ENCODE measurements at places on chromosomes 6 and 20.

GRCh38 chr20:7589164-7589563 lies 351.1 kb downstream of the HAO1 start:
- DNase-seq = no peak

DNA sequence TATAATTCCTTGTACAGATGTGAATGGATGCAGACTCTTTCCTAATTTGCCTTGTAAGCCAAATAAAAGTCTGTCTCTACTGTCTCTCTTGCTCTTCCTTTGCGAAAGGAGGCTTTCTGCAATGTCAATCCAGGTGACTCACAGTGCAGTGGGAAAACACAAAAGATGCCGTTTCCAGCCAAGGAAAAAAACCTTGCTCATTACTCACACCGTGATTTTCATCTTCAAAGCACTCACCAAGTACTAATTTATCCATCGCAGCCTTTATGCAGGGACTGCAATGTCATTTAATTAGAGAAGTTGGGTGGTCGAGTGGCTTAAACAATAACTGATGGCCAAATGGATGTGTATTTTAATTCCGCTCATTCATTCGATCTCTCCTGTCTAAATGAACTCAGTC lies 23.8 kb downstream of the SAYSD1 start:
- no peak for DNase-seq

GRCh38 chr6:150328744-150329405 lies 39.9 kb upstream of the IYD start:
- DNase-seq = no peak

- no peak for DNase-seq
These were observed 4.1 kb downstream of the TCF21 start for GRCh38 chr6:133892813-133893691.

GRCh38 chr6:108914235-108915022 lies 66.2 kb downstream of the ARMC2 start:
- DNase-seq = no peak

GRCh38 chr6:28501259-28501658 lies 14.3 kb downstream of the GPX6 start:
- DNase-seq = no peak

DNA sequence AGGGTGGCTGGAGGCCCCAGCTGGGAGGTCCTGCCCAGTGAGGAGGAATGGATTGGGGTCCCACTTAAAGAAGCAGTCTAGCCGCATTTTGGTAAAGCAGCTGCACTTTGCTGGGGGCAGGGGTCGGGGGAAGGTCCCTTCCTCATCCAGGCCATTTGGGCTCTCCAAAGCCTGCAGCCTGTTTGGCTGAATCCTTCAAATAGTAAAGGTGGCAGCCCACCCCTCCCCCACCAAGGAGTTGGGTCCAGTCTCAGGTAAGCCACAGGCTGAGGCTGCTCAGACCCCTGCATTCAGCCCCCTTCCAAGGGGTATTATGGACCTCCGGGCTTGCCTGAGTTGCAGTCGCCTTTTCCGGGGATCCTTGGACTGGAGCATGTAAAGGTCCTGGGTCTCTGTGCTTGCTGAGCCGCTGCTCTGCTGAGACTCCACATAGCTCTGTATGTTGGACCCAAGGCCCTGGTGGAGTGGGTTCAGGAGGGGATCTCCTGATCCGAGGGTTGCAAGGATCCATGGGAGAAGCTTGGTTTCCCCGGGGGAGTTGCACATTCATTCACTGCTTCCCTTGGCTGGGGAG lies 417.4 kb downstream of the KHDRBS2 start:
- no peak for DNase-seq

GRCh38 chr6:33761922-33762629 lies 15.4 kb upstream of the IP6K3 start:
- no peak for DNase-seq

- no peak for DNase-seq
These were observed 185.4 kb downstream of the BCAS1 start for GRCh38 chr20:53884859-53885541.

- no peak for DNase-seq
These were observed 92.7 kb upstream of the CD93 start for GRCh38 chr20:23178806-23179205.

GRCh38 chr6:92879526-92879925 lies 539.8 kb downstream of the EPHA7 start:
- DNase-seq = no peak

DNA sequence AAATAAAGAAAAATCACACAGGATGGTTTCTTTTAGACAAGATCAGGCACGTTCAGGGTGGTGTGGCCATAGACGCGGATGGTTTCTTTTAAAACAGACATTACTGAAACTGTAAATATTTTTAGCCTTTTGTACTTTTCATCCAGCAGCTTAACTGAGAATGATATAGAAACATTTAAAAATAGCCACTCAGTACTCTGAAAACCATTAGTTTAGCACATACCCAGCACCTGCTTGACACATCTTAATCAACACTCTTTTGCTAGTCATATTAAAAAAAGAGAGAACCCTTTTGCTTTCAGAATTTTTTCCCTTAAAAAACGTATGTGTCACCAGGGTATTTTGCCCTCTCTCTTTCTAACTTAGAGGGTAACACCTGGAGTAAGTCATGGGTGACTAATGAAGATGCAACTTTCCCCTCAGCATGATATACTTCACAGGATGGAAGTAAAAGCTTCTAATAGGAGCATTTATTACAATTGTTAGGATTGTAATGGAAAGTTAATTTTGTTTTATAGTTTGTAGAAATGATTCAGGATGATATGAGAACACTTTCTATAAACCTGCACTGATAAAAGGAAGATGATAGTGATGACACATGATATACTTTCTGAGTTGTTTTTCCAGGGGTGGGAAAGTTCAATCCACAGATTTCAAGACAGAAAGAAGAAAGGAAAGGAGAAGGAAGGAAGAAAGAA lies 45.2 kb downstream of the BACH2 start:
- no peak for DNase-seq

- no peak for DNase-seq
These were observed 191.6 kb upstream of the SNX9 start for GRCh38 chr6:157631412-157631811.

DNA sequence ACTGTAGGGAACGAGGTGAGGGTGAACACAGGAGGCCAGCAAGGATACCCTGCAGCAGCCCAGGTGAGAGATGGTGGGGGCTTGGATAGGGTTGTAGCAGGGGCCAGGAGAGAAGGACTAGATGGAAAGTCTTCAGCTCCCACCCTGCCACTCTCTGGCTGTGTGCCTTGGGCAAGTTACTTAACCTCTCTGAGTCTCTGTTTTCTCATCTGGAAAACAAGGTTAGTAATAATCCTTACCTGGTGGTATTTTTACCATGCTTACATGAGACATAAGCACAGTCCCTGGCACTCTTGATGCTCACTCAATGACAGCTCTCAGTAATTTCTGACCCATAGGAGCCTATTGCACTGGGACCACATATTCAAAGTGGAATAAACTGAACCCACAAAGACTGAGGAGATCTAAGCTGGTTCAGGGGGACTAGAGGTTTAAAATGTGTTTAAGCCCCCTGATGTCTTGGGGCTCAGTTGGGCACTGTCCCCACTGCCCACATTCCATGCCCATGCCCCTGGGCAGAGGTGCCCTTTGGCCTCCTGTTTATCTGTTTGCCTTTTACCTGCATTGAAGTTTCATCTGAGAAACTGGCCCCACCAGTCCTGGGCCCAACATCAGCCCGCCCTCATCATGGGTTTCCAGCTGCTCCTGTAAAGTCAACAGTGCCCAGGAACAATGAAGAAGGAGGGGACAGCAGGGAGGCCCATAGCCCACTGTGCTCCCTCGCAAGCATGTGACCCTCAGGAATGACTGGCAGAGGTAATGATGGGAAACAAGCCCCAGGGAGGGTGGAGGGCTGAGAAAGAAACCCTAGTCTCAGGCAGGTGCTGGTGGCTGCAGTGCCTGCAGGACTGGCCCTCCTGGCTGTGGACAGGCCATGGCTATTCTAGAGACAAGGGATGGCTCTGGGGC lies 104.0 kb downstream of the VEGFA start:
- no peak for DNase-seq

DNA sequence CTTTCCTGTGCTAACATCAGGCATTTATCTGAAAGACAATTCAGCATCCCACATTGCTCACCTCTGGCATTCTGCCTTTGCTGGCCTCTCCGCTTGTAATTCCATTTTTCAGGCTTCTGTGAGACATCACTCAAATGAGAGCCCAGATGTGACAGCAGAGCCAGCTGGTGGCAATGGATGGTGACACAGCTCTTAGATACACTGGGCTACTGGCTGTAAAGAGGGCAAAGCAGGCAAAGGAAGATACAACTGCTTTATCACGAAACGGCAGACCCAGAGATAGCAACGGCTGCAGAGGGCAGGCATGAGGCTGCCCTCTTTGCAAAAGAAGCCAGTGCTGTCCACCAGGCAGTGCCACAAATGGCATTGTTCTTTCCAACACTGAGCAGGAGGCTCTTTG lies 329.8 kb downstream of the KIF16B start:
- no peak for DNase-seq

DNA sequence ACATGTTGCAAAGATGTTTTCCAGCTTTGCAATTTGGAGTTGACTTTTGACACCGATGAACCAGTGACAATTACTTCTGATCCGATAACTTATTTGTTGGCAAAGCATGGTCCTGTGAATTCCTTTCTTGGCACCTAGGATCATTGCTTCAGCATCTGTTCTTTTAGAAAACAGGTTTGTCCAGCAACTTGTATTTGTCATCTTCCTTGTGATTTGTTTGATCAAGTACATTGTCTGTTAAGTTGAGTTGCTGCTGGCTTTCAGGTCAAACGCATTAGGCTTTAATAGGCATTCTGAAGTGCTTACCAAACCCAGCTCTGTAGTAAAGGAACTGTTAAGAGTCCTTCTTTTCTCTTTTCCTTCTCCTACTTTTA lies 192.4 kb upstream of the ZNF217 start:
- DNase-seq = no peak

GRCh38 chr6:158758941-158759479 lies 60.2 kb downstream of the EZR start:
- DNase-seq = no peak

GRCh38 chr20:49394264-49394663 lies 88.2 kb downstream of the KCNB1 start:
- DNase-seq = no peak

- no peak for DNase-seq
These were observed 93.8 kb downstream of the SASH1 start for GRCh38 chr6:148436466-148436865.

DNA sequence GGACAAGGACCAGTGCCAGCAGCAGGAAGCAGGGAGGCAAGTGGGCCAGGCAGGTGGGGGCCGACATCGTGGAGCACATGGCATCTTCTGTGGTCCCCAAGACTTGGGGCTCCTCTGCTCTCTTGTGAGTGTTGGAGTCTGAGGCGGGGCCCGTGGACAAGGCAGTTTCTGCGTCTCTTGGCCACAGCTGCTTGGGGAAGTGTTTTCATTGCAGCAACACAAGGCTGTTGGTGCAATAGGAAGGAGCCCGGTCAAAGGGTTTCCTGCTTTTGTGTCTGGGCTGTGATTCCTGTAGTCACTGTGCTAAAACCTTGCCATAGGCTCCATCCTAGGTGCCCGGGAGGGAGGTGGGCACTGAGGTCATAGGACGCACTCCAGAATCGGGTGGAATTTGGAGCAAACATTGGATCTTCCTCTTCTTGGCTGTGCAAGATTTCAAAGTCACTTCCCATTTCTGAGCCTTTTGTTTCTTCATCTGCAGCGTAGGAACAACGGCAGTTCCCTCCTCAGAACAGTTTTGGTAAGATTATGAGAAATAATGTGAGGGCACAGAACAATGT lies at the start of gene SIRPB2:
Gene SIRPB2 (minus strand): TSS at position 140 of the 560 bp plus-strand sequence. CDS start 61 bp downstream, at position 79.
- DNase-seq = no peak

DNA sequence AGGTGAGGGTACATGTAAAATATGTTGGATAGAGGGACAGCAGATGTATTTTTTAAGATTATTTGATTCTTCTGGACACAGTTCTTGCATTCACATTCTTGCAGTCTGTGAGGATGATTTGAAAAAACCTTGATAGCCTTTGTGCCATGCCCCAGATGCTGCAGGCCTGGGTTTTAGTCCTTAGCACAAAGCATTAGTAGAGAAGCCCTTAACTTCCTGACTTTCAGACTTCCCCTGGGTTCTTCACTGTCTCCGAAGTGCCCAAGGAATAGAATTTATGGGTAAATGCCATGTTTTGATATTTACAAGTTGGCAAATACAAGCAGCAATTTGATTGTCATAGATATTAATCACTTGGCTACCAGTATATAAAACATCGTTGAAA lies 67.6 kb upstream of the SUPT3H start:
- DNase-seq = no peak

DNA sequence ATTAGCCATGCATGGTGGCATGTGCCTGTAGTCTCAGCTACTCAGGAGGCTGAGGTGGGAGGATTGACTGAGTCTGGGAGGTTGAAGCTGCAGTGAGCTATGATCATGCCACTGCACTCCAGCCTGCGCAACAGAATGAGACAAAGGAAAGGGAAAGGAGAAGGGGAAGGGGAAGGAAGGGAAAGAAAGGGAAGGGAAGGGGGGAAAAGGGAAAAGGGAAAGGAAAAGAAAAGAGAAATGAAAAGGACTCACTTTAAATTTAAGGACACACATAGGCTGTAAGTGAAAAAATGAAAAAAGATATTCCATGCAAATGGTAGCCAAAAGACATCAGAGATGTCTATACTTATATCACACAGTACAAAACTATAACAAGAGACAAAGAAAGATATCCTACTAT lies 74.2 kb downstream of the COL21A1 start:
- no peak for DNase-seq
